ENCODE measurements at places on chromosomes 7 and 10.
A peak's percentile ranks its signal among the peaks of the same experiment; 100 is the strongest.

- no peak for DNase-seq
These were observed 50.3 kb downstream of the HIP1 start for GRCh38 chr7:75688200-75689136.

DNA sequence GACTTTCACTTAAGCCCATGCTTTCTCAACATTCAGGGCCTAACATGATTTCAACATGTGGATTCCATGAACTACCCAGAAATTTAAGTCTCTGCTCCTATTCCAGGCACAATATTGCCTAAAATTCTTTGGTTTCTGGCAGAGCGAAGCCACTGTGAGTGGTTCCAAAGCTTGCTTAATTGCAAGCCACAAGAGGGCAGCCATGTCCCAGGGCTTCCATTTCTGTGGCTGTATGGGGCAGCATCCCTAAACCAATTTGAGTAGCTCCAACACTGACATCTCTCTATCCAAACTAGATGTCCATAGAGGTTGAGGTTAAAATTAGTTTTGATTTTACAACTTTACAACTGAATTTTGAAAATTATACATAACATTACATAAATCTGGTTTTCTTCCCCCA lies 56.3 kb upstream of the MDFIC start:
- peak; percentile 80 for DNase-seq

- peak; percentile 61 for DNase-seq
These were observed 25.3 kb downstream of the GARIN1A start for GRCh38 chr7:128697302-128697905.

DNA sequence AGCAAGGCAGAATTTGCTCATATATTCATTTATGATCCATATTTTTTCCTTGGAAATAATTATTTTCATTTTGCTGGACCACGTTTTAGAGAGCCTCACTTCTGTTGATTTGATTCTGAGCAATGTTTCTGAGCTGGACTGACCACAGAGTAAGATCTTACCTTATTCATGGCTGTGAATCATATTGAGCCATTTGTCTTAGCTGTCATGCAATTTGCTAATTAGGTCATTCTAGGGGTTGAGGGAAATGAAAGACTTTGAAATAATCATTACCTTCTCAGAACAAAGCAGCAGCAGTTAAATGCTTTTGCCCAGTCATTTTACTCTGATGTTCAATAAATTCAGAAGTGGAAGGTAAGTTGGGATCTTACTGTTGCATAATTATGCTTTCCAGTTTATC lies 251.4 kb downstream of the SDK1 start:
- DNase-seq = no peak

GRCh38 chr7:135858851-135859250 lies 110.2 kb upstream of the FAM180A start:
- DNase-seq = no peak

GRCh38 chr7:115911465-115911864 lies 119.1 kb downstream of the TFEC start:
- DNase-seq = no peak

DNA sequence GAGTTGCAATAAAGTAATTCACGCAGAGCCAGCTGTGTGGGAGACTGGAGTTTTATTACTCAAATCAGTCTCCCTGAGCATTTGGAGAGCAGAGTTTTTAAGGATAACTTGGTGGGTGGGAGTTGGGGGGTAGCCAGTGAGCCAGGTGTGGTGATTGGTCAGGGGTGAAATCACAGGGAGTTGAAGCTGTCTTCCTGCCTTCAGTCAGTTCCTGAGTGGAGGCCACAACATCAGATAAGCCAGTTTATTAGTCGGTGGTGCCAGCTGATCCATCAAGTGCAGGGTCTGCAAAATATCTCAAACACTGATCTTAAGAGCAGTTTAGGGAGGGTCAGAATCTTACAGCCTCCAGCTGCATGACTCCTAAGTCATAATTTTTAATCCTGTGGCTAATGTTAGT lies 3.3 kb upstream of the CYP51A1 start:
- DNase-seq = no peak

- DNase-seq = no peak
These were observed 20.1 kb upstream of the PRKAR1B start for GRCh38 chr7:747186-747585.

- DNase-seq = peak; percentile 67
These were observed 29.7 kb downstream of the VIM start for GRCh38 chr10:17257466-17258321.

- no peak for DNase-seq
These were observed 337.0 kb upstream of the PRKCQ start for GRCh38 chr10:6917125-6917524.

GRCh38 chr10:75902816-75903215 lies 471.4 kb downstream of the LRMDA start:
- no peak for DNase-seq

GRCh38 chr10:132229096-132229495 lies 42.3 kb downstream of the DPYSL4 start:
- no peak for DNase-seq

GRCh38 chr7:74231232-74231590 lies 21.4 kb downstream of the LAT2 start:
- no peak for DNase-seq

DNA sequence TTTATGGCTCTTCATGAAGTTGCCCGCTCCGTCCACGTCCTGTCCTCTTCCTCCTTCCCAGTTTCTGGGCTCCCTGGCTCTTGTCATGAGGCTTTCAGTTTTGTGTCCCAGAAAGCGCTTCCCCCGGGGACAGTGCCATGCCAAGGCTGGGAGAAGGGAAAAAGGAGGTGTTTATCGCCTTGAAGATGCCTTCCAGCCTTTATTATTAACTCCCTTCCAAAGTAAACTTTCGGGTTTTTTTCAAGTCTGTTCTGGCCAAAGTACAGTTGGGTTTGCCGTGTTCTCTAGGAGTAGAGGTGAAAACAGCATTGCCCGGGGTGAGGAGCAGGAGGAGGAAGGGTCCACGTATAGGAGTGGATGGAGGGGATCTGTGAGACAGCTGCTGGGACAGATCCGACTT lies 117.2 kb downstream of the CUX1 start:
- no peak for DNase-seq

DNA sequence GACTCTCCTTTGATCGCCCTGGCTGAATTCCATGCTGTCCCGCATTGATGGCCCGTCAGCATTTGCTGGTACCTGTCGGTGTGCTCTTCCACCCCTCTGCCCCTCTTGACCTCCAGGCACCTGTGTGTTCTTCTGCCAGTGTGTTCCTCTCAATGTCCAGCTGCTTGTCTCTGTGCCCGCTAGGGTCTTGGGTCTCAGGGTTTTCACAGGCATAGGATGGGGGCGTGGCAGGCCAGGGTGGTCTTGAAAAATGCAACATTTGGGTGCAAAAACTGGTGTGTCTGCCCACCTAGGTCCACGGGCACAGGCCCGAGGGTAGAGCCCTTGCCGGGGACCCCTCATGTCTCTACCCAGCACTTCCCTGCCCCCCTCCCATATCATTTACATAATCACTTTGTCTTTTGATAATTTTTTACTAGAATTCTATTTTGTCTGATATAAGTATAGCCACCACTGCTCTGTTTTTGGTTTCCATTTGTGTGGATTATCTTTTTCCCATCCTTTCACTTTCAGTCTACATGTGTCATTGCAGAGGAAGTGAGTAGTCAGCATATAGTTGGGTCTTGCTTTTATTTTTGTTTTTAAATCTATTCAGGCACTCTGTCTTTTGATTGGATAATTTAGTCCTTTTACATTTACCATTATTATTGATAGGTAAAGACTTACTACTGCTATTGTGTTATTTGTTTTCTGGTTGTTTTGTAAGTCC lies 46.6 kb upstream of the ADRA2A start:
- no peak for DNase-seq

DNA sequence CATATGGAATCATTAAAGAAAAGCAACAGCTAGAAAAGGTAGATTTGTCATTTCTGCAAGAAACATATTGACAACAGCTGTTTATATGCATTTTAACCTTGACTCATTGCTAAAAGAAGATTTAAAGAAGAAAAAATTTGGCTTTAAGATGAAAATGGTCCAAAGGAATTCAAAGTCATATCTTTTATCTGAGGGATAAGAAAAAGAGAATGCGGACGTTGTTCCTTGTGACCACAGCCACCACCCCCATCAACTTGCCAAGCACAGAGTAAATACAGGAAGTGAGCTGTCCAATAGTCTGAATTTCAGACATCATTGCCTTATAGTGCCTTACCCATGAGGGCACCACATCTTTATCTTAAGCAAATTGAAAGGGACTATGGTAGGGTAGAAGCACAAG lies 7.3 kb upstream of the CRPPA start:
- DNase-seq = no peak

GRCh38 chr10:74371696-74372095 lies 220.7 kb downstream of the ADK start:
- no peak for DNase-seq

- no peak for DNase-seq
These were observed 220.0 kb downstream of the FAM107B start for GRCh38 chr10:14554491-14555205.

GRCh38 chr7:14275356-14275755 lies 285.9 kb upstream of the ETV1 start:
- DNase-seq = no peak

DNA sequence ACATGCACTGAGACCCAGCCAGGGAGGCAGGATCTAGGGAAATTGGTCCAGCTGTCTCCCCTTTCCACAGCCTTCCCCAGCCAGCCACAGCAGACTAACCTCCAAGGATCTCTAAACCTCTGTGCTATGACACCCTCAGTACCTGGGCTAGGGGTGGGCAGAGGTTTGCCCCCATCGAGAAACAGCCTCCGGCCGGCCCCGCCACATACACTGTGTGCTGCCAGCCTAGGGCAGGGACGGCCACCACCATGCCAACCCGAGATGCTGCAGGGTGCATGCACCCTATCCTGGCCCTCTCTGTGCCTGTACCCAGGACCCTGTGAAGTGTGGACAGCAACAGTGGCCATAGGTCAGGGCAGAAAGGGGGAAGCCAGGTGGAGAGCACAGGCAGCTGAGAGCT lies 58.1 kb downstream of the PARP12 start:
- DNase-seq = no peak

GRCh38 chr10:29794776-29795611 lies 160.2 kb upstream of the SVIL start:
- DNase-seq = no peak

DNA sequence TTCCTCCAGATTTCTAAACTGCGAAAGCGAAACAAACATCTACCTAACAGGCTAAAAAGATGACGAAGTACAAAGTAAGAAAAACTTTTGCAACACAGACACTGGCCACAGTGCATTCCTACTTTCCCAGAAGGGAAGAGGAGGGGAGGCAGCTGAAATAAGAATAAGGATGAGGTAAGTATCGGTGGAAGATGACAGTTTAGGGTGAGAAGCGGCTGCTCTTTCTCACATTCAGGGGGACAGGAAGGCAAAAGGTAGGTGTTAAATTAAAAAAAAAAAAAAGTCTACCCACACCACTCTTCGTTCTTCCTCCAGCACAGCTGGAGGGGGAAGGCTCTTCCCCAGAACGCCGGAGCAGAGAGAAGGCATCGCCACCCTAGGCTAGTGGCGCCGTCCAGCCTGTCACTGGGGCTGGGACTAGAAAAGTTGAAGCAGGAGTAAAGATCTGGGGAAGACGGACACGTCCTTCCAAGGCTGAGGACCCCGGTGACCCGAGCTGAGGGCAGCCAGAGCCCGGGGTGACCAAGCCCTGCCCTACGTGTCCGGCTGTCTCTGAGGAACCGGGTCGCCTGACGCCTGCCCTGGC lies 846 bp downstream of the DNAJC1 start:
- peak; percentile 34 for DNase-seq

DNA sequence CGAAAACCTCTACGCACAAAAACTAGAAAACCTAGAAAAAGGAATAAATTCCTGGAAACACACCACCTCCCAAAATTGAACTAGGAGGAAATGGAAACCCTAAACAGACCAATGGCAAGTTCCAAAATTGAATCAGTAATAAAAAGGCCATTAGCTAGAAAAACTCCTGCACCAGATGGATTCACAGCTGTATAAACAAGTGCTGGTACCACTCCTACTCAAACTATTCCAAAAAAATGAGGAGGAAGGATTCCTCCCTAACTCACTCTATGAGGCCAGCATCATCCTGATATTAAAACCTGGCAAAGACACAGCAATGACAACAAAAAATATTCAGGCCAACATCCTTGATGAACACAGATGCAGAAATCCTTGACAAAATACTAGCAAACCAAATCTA lies 228.2 kb downstream of the CHRM2 start:
- no peak for DNase-seq

DNA sequence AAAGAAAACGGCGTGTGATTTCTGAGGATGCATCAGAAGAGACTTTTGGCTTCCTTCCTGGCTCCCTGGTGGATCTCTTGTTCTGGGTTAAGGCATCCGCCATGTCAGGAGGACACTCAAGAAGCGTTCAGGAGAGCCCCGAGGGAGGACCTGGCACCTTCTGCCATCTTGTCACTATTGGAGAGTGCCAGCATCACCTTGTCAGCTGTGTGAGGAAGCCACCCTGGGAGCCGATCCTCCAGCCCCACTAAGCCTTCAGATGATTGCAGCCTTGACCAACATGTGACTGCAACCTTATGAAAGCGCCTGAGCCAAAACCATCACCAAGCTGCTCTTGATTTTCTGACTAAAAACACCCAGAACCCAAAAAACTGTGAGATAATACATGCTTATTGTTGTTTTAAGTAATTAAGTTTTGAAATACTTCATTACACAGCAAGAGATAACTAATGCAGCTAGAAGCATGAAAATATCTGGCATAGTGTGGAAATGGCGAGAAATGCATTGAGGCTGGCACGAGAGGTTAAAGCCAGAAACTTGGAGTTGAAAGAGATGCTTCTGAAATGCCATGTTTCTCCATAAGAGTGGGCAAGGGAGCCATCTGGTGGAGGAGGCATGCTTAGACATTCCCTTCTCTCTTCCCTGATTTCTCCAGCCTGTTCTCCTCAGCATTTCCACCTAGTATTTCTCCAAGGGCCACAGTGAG lies 5.4 kb upstream of the ZFYVE27 start:
- peak; percentile 79 for DNase-seq

DNA sequence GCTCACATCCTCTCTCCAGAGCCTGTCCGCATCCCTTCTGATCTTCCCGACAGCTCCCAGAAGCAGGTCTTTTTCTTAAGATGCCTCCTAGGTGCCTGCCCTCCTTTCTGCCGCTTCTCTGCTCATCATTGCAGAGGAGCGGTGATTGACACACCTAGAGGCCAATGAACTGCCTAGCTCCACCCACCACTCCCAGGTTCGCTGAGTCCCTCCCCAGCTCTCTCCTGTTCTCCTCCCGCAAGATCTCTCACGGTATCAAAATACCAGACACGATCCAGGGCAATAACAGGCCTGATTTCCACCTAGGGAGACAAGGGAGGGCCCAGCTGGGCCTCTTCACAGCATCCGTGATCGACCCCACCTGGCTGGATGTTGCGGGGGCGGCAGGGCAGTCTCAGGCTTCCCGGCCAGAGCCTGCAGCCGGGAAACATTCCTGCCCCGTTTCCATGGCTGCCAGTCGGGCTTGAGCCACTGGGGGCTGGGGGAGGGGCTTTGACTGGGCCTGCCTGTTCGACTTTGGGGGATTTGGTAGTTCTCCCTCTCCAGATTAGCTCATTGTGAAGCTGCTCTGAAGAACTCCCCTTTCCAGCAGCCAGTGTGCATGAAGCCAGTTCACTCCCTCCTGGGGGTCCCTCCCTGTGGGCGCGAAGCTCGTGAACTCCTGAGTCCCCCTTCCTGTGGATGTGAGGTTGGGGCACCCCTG lies 373.5 kb downstream of the RPS24 start:
- DNase-seq = peak; percentile 81

- DNase-seq = no peak
These were observed 336.2 kb downstream of the DPP6 start for GRCh38 chr7:154388412-154388811.

Data from activated naive CD4-positive, alpha-beta T cell treated with anti-CD3 and anti-CD28 coated beads for 36 hours (primary cell).